Neuronal stem cell (in vitro differentiated cells): ENCODE measurements at places on chromosomes 4 and X.
A peak's percentile ranks its signal among the peaks of the same experiment; 100 is the strongest.

GRCh38 chrX:70456256-70456655 lies 11.6 kb downstream of the DLG3 start:
- H3K4me3 ChIP-seq, result peak overlapping the region; percentile 74
- no peak for DNase-seq
- H3K4me1 ChIP-seq, result no peaks in the 10 kb centered on the region
- no peak overlapping the region for H3K27ac ChIP-seq
- peaks cover 33% of the 10 kb centered on the region for H3K36me3 ChIP-seq

- no peak for DNase-seq
- H3K27ac ChIP-seq, result no peak overlapping the region
- H3K4me3 ChIP-seq, result no peak overlapping the region
- no peaks in the 10 kb centered on the region for H3K27me3 ChIP-seq
- H3K4me1 ChIP-seq, result no peaks in the 10 kb centered on the region
Measured at GRCh38 chr4:93157986-93158385, 670.6 kb upstream of the ATOH1 start.

GRCh38 chrX:125398959-125399440 lies 79.3 kb downstream of the TEX13C start:
- H3K36me3 ChIP-seq, result no peaks in the 10 kb centered on the region
- no peak overlapping the region for H3K4me3 ChIP-seq
- DNase-seq, result no peak

DNA sequence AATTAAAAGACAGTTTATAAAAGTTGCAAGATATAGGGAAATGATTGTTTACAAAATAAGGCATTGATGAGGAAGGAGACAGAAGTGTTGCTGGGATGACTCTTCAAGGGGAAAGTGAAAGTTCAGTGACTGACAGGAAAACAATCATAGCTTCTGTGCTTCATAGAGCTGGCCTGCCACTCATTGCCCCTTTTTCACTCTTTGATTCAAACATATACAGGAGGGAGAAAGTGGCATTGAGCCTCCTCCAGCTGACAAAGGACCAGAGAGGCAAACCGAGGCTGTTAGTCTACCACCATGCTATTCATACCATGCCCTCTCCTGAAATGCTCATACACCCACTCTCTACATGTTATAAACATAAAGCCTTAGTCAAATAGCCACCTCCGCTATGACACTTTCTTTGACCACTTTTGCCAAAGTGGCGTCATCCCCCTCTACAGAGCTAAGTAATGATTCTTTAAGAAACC lies 79.2 kb upstream of the ATOH1 start:
- peaks cover 7% of the 10 kb centered on the region for H3K4me1 ChIP-seq
- H3K27me3 ChIP-seq, result no peaks in the 10 kb centered on the region
- H3K4me3 ChIP-seq, result no peak overlapping the region
- DNase-seq, result no peak
- H3K36me3 ChIP-seq, result no peaks in the 10 kb centered on the region
- no peak overlapping the region for H3K27ac ChIP-seq

DNA sequence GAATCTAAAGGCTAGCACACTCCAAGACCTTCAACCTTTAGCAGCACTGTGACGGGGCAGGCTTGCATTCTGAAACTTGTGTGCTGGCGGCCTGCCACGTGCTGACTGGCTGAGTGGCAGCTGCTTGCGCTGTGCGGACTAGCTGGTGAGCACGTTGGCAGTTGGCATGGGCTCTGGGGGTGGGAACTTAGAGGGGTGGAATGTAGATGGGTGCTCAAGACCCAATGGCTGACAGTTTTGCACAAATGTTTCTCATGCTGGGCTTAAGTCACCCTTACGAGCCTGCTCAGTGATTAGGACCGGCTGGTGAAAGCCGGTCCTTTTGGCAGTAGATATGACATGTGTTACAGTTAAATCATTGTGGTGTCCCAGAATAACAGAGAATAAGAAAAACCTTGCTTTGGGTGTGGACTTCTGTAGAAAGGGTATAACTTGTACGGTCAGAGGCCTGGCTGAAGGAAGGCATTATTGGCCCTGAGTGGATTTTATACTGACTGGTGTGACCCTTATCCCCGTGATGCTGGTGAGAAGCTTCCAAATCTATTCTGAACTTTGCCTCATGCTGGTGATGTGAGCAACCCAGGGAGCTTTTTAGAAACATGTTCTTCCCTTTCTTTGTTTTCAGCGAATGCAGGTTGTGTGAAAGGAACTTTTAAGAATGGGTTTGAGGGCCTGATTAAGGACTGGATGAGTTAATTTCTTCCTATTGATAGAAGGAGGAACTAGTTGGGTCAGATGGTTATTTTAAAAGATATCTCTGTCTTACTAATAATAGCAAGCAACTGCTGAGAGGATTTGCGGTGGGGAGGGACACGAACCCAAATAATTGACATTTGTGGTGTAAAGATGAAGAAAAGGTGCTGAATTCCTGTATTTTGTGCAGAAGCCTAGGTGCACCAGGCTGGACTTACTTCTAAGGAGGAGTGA lies 107.4 kb upstream of the SLC4A4 start:
- no peaks in the 10 kb centered on the region for H3K27me3 ChIP-seq
- DNase-seq, result no peak
- H3K36me3 ChIP-seq, result no peaks in the 10 kb centered on the region
- no peak overlapping the region for H3K4me3 ChIP-seq
